Gastrocnemius medialis (tissue), 4 donors: ENCODE measurements at places on chromosomes 13 and 19.

- DNase-seq: no peak
Measured at GRCh38 chr19:16779539-16780163, 49.5 kb upstream of the SIN3B start.

GRCh38 chr13:34408640-34409039 lies 533.4 kb upstream of the NBEA start:
- no peak for DNase-seq

DNA sequence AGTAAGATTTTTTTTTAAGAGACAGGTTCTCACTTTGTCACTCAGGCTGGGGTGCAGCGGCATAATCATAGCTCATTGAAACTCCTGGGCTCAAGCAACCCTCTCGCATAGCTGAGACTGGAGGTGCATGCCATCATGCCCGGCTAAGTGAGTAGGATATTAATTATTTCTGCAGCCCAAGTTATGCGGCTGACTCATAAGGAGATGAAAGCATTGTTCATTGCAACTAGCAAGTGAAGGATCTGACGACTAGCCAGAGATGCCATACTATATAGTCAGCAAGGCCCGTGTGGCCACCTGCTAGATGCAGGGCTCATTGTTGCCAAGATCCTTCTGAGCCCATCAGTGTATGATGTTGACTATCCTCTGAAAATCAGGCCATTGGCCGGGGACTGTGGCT lies 45.2 kb downstream of the ABCC4 start:
- DNase-seq: peak; percentile 65

- DNase-seq: peak; percentile 50
Measured at GRCh38 chr19:47497050-47497766, 13.2 kb upstream of the KPTN start.

DNA sequence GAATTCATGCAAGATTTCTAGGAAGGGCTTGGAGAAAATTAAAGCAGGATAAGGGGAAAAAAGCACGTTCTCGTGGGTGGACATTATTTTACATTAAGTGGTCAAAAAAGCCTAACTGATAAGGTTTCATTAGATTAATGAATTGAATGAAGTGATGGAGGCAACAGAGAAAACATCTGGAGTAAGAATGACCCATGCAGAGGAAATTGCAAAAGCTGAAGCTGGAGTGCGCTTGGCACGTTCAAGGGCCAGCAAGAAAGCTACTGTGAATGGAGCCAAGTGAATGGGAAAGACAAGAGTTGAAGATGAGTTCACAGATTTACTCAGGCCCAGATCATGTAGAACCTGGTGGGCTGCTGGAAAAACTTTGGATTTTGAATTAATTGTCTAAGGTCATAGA lies 777.9 kb downstream of the DACH1 start:
- DNase-seq: no peak

DNA sequence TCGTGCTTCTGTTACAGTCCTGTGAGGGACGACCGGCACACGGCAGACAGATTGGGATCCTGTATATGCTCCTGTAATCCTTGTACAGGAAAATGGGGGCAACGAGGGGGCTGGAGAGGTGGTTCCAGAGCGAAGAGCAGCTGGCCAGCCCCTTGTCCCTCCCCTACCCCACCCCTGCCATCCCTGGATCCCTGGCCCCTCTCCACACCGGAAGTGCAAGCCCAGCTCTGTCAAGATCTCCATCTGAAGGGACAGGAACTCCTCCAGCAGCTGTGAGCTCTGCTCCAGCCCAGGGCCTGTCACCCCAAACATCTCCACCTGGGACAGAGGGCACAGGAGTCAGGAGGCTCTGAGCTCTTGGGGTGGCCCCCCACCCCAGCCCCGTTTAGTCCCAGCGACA lies 5.5 kb upstream of the CCER2 start:
- no peak for DNase-seq

DNA sequence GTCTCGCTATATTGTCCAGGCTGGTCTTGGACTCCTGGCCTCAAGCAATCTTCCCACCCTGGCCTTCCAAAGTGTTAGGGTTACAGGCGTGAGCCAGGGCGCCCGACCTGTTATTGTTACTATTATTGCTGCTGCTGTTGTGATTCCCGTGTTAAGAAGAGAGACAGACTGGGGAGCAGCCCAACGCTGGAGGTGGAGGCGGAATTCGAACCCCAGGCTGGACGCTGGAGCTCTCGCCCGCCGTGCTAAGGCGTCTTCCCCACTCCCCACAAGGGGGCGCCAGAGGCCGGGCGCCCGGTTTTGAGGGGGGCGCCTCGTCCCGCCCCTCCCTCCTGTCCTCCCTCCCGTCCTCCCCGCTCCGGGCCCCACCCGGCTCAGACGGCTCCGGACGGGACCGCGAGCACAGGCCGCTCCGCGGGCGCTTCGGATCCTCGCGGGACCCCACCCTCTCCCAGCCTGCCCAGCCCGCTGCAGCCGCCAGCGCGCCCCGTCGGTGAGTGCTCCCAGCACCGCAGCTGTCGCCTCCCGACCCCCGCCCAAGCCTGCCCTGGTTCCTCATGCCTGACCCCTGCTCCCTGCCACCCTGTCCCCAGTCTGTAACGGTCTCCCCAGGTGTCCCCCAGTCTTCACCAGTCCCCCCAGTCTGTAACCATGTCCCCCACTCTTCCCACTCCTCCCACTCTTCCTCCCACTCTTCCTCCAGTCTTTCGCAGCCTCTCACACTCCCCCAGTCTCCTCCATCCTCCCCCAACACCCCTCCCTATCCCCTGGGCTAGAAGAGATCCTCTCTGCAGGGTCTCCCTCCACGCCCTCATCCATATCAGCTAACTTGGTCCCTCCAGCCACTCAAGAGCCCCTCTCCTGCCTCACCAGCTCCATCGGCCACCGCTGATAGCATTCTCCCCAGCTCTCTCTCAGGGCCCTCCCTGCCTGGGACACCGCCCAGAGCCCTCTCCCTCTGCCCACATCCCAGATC lies at the start of gene EHD2:
TSS of gene EHD2 (plus strand) at position 377 of the 976 bp plus-strand sequence. CDS start 3,191 bp downstream, outside the sequence.
- DNase-seq: no peak

DNA sequence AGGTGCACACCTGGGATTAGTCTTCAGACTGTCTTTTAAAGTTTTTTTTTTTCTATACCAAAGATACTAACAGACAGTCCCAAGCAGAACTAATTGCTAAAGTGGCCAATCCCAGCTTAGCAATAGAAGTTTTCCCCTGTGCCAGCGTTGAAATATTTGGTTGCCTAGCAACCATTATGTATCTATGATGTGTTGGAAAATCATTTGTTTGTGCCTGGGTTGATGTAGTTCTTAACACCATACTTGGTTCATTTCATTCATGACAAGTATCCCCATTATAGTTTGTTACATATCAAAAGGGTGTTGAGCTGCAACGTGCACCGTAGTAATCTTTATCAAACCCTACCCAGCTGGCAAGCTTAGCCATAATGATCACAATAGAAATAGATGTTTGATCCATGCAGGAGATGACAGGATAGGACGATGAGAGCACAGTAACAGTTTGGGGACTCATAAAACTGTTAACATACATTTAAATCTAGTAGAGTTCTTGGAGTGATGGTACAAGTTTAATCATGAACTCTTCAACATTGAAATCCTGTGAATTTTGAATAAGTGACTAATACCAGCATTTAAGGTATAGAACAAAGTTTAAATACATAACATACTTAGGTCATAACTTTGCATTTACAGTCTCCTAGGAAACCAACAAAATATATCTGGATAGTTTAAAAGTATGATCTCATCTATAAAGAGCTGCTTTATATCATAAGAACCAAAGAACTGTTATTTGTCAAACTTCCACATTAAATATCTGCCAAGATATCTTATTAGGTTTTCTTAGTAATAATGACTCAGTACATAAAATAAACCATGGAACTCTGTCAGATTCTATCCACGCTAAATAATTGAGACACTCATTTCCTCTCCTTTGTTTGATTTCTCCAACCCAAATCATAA lies 73.4 kb downstream of the MBNL2 start:
- no peak for DNase-seq

DNA sequence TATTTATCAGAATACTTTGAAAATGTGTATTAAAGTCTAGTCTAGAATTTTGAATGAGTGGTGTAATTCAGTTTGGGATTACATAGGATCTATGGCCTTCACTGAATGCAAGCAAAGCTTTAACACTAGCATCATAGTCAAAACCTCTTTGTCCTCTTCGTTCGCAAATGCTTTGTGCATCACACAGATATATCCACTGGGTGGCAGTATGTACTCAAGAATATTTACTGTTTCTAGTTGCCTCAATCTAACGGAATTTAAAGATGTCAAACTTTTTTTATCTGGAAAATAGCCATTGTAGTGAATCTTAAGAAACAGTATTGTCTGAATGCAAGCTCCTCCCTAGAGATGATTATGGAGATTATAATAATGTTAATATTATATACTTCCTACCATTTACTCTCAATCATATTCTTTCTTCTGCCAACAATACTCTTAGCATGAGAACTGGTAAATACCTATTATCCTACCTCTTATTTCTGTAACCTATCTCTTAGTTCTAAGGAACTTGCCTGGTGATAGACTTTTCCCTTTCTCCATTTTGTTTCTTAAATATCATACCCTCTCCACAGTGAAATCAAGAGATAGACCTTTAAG lies 25.8 kb downstream of the LACC1 start:
- no peak for DNase-seq

GRCh38 chr13:89750371-89750770 lies 1597.1 kb upstream of the MIR17HG start:
- no peak for DNase-seq
